ENCODE measurements at places on chromosomes 11 and 22.

DNA sequence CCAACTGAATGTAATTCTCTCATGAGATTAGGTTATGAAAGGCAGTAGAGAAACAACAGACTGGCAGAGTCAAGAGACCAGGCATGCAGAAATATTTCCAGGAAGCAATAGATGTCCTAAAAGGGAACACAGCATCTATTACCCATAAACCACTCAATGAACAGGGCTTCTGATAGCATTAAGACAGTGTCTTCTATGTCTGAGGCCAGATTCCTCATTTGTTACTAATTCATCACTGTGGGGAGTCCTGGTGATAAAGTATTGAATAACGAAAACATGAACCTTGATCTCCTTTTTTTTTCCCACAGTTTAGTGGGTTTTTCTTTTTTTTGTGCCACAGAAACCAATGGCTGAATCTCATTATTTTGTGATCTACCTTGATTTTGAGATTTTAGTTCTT, 339.0 kb downstream of the METTL15 start:
- no peak for DNase-seq

DNA sequence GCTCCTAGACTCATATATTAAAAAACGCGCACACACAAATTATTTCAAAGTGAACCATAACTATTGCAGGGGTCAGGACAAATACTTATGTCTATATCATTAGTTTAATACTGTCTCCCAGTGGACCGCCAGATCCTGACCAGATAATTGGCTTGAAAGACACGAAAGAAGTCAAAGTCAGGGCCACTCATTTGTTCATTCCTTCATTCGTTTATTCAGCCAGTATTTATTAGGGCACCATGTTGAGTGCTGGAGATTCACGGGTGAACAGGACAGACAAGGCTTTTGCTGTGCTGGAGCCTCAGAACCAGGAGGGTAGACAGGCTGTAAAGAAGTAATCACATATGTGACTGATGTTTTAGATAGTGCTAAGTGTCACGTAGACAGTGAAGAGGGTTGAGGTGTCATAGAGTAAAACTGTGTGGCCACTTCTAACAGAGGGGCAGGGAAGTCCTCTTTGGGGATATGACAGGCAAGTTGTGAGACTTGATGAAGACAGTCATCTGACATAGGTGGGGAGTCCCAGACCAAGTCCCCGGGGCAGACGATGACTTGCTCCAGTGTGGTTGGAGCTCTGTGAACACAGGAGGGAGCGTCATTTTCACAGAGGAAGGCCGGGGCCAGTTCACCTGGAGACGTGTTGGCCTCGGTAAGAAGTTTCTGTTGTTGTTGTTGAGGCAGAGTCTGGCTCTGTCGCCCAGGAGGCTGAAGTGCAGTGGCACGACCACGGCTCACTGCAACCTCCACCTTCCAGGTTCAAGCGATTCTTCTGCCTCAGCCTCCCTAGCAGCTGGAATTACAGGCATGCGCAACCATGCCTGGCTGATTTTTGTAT, 25.9 kb downstream of the RBX1 start:
- no peak for DNase-seq

DNA sequence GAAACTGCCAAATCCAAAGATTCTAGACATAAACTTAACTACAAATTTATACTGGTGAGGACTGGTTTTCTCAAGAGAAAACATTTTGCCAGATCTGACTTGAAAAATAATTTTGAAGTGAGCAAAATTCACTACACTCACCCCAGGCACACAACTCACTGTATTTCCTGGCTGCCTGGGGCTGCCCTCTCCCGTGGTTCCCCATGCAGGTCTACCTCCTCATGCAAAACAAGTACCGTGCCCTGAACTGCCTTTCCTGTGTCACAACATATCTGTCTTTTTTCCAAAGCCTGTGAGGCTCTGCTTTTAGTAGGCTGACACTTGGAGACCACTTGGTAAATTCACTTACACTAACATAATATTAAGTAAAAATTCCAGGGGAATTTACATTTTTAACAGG, 76.4 kb downstream of the LIF start:
- DNase-seq: no peak

DNA sequence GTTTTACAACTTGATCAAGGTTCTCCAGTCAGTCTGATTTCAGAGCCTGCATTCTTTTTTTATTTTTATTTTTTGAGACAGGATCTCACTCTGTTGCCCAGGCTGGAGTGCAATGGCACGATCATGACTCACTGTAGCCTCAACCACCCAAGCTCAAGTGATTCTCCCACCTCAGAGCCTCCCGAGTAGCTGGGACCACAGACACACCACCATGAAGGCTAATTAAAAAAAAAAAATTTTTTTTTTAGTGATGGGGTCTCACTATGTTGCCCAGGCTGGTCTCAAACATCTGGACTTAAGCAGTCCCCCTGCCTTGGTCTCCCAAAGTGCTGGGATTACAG, 117.2 kb upstream of the NAV2 start:
- DNase-seq: no peak

- DNase-seq: no peak
Observed at GRCh38 chr11:19321351-19321750, 80.6 kb upstream of the E2F8 start.

GRCh38 chr11:90288212-90288821, 65.5 kb upstream of the CHORDC1 start:
- peak; percentile 31 for DNase-seq

GRCh38 chr11:105862736-105863367, 159.2 kb downstream of the MSANTD4 start:
- peak; percentile 7 for DNase-seq

Measured in GM13976 (cell line).